Vagina (tissue), 2 donors: ENCODE measurements at places on chromosomes 7 and 10.

- DNase-seq = no peak
Measured at GRCh38 chr7:122694697-122695096, 4.2 kb downstream of the RNF133 start.

- DNase-seq = no peak
Measured at GRCh38 chr7:23105086-23105643, 420 bp upstream of the KLHL7 start.

GRCh38 chr7:25891591-25891990, 260.4 kb upstream of the NFE2L3 start:
- no peak for DNase-seq

DNA sequence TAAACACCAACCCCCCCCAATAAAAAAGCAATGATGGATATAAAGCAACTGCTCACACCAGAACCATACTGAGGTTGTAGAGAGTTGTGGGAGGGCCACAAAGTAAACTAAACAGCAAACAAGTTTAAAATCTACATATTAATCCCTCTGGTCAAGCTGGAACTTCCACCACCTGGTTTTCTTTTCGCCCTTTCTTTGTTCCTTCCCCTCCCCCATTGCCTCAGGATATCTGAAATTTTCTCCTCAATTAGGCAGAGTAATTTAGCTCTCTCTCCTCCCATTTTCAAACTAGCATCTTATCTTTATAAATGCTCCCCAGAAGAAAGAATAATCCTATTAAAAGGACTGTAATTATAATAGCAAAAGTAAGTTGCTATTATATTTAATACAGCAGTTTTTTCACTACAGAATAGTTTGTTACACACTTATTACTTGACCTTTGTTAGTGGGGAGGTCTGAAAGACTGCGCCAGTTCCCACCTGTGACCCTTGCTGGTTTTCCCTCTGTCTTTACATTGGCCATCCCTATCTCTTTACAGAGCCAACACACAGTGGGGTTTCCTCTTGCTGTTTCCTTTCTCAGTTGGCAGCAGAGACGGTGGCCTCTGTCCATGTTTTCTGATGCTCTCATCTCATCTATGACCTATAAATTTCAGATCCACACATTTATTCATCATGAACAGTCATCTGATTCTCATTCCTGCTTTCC, 235.4 kb downstream of the RNLS start:
- no peak for DNase-seq

GRCh38 chr10:77527839-77528238, 109.8 kb downstream of the KCNMA1 start:
- DNase-seq = no peak

GRCh38 chr7:35617041-35617440, 77.9 kb downstream of the HERPUD2 start:
- no peak for DNase-seq

GRCh38 chr7:44633254-44634186, 27.1 kb downstream of the OGDH start:
- no peak for DNase-seq

- DNase-seq = no peak
Measured at GRCh38 chr10:26554246-26554645, 116.1 kb downstream of the APBB1IP start.

DNA sequence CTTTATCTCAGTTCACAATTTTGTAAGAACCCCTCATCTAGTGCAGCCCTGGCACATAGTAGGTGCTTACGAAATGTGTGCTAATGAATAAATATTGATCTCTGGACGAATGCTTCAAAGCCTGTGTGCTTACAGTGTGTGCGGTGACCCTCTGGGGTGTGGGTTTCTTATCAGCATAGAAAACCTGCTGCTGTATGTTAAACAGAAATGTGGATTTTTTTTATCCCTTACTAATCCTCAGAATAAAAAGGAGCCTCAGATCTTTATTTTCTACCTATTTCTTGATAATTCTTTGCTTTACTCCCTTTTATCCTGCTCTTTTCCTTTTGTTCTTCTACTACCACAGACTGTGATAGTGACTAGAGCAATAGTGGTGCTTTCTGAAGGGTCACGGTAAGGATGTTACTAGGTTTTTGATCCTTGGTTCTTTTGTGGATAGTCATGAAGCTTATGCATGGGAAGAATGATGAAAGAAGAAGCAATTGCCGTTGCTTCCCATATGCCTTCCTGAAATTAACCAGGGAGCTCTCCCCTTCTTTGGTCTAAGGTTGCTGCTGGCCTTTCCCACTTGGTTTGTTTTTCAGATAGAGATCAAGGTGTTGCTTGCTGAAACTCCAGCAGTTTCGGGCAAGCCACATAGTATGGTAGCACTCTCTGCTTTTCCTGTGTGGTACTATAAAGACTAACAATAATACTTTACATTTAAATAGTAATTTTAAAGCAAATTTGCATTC, 44.7 kb downstream of the SPAG6 start:
- no peak for DNase-seq

DNA sequence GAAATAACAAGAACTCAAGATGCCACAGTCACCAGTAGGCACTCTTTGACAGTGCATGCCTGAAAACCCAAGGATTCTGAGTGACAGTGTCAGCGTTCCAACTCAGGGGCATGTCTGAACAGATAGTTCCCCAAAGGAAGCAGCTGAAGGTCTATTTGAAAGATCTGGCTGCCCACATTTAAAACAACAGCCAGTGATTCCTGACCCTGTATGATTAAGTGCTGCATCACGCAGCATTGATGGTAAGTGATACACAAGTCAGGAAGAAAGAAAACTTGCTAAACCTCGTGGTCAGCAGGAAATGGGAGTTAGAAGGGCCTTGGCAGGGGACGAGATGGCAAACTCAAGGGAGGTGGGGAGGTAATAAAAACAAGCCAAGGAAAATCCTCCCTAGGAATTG, 1013.1 kb downstream of the TYW1 start:
- no peak for DNase-seq

DNA sequence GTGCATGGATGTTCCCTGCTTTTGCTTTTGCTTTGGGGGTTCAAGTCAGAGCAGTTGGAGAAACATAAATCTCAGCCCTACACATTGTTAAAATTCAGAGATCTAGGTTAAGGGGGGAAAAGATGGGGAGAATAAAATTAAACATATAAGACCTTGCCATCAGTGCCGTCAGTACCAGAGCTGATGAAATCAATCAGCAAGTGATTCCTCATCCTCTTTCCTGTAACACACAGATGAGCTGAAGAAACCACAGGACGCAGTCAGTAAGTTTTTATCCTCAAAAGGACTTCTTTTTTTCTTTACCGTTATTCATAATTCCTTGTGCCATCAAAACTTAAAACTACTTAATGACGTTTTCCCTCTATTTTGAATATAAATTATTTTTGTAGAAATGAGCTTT, 5.9 kb downstream of the HECW1 start:
- DNase-seq = no peak

- no peak for DNase-seq
Measured at GRCh38 chr10:88903715-88904114, 23.7 kb downstream of the STAMBPL1 start.

- no peak for DNase-seq
Measured at GRCh38 chr7:157466867-157467261, 130.1 kb downstream of the DNAJB6 start.

DNA sequence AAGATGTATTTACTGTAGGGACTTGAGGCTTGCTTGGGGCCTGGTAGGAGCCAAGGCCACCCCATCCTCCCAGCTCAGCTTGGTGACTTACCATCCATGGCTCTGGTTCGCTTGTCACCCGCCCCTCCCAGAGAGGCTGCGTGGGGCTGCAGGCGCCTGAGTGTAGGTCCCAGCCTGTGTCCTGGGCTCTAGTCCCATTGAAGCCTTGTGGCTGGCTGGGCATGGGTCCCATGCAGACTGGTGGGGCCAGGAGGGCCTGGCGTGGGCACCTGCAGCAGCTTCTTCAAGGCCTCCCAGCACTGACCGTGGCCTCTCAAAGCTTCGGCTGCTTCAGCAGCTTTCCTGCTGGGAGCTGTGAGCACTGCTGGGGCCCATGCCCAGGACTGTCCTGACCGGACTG, 118.1 kb downstream of the INPP5A start:
- DNase-seq = no peak

DNA sequence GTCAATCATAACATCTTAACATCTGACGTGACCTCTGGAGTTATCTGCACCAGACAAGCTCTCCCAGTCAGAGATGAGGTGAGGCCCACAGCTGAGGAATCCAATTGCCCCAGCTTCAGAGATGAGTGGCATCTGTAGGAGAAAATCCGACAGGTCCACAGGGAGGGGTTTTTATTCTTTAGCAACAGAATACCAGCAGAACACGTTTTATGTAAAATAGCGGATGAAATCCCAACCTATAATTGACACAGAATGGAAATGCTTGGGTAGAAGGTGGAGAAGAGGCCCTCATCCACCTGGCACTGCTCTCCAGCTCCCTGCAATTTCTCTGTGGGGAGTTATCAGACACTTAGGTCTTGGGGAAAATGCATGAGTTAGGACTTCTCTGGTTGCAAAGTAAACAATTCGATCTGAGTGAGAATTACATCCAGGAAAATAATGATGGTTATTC, 144.2 kb upstream of the NRP1 start:
- DNase-seq = no peak

DNA sequence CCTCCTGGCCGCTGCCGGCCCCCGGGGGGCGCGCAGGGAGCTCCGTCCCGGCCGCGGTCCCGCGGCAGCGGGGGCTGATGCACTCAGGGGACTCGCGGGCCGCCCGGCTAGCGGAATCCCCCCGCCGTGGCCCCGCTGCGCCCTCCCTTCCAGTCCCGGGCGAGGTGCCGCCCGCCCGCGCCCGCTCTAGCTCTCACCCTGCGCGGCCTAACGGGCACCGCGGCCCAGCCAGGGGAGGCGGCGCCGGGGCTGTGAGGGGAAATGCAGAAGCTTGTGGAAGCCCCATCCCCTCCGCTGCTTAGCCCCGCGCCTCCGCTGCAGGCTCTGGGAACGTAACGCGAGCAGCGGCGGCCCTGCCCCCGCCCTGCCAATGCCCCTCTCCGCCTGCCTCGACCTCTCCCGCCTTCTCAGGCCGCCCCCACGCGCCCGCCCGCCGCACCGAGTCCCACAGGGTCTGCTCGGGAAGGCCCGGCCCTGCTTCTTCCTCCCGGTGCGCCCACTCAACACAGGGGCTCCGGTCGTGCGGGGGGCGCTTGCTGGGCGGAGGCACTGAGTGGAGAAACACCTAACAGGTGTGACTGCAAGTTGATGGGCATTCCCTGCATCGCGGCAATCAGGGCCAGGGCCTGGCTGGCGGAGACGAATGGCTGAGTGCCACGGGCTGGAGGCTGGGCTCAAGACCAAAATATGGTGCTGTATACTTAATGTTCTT, 384 bp upstream of the TMEM229A start:
- no peak for DNase-seq

DNA sequence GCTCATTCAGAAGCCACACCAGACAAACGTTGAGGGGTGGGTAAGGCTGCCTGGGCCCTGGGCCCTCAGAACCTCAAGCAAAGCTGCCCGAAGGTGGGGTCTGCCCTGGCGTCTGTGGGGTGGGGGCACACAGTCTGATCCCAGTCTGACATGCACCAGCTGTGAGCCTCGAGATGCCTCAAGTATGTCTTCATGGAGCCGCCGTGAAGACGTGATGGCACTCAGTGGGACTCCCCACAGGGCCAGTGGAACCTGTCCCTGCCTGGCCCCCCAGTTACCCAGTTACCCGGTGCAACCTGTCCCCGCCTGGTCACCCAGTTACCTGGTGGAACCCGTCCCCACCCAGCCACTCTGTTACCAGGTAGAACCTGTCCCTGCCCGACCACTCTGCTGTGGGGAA, 351.2 kb downstream of the PTPRN2 start:
- peak; percentile 80 for DNase-seq

- DNase-seq = no peak
Measured at GRCh38 chr7:112410092-112410491, 40.2 kb upstream of the IFRD1 start.

- DNase-seq = no peak
Measured at GRCh38 chr10:6072215-6072934, 10.2 kb upstream of the IL2RA start.

GRCh38 chr7:77950548-77950947, 152.0 kb downstream of the PHTF2 start:
- DNase-seq = no peak

DNA sequence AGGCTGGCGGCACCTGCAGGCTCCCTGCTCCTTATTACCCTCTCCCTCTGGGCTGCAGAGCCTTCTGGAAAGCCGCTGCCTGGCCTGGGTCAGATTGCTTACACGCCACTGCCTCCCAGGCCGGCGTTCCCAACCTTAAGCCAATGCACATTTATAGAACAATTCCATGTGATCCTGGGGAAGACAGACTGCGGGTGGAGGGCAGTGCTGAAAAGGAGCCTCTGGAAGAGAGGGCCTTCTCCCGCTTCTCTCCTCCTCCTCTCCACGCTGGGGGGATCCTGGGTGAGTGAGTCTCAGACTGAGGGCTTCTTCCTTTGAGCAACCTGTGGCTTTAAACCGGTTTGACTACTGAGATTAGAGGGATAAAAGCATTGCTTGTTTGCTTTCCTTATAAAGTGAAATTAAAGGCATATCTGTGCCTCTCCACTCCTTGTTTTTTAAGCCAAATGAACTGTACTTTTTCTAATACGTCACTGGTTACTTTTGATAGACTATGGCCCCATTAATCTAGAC, 5.5 kb downstream of the TACC2 start:
- no peak for DNase-seq

DNA sequence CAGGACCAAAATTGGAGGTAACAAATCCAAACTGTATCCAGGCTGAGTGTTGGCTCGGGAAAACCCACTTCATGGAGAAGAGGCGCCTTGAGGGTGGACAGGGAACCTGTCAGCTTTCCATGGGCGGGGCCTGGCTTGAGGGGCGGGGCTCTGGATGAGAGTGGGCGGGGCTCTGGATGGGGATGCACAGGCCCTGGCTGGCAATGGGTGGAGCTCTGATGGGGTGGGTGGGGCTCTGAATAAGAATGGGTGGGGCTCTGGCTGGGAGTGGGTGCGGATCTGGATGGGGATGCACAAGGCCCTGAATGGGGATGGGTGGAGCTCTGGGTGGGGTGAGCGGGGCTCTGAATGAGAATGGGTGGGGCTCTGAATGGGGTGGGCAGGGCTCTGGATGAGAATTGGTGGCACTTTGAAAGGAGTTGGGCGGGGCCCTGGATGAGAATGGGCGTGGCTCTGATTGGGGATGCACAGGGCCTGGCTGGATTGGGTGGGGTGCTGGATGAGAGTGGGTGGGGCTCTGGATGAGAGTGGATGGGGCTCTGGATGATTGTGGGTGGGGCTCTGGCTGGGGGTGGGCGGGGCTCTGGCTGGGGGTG, 96.6 kb upstream of the NPTX2 start:
- DNase-seq = no peak

DNA sequence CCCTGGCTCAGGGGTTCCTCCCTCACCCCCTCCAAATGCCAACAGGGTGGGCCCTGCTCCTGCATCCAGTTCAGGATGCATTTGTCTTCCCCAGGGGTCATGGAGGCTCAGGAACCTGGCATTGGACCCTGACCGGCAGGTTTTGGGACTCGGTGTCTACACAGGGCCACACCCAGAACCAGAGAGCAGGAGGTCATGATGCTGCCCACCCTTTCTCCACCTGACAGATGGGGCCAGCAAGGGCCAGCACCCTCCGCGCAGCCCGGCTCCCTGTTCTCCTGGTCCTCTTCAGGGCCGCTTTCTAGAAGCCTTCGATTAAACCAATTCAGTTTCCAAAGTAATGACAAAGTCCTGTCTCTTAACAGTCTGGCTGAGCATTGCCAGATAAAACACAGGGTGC, 50.2 kb downstream of the CAMK2B start:
- DNase-seq = no peak

- no peak for DNase-seq
Measured at GRCh38 chr7:10238641-10239040, 735.0 kb upstream of the PHF14 start.
